ENCODE measurements at places on chromosomes 7 and 10. TPM values are rescaled to one million over a fixed set of nuclear protein-coding genes. Genes with fewer than 3 reads are reported as not detected.

The ASIC3 gene
- 2.2 TPM for total RNA-seq

The OR2A42 gene
- total RNA-seq = not detected

The UTF1 gene
- total RNA-seq = not detected

DNA sequence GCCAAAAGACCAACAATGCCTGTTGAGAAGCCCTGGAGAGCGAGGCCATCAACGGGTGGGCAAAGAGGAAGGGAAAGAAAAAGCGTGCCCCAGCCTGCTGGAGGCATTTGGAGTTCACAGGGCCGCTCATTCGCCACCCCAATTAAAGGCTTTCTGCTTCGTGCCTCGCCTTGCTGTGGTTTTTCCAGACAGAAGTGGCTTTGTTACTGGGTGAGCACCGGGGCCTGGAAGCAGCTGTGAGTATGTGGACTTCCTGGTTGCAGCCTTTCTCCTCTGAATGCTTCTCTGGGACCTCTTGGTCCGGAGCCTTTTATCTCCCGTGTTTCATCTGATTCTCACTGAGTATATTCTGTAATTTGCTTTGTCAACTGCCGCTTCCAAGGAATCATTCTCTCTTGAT lies 118.1 kb upstream of the EGR2 start:
- DNase-seq = peak; percentile 90

DNA sequence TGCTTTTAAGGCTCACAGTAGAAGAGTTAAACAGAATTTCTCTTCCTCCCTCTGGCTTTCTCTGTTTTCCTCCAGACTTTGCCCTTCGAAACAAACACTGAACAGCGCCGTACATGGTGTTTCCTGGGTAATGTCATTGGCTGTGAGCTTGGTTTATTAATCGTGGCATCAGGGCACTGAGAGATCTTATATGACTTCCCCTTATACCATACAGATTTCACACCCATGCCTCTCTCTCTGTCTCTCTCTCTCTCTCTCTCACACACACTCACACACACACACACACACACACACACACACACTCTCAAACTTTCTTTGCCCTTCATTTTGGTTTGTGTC lies 195.5 kb downstream of the CREB5 start:
- DNase-seq = no peak

- peak; percentile 96 for DNase-seq
Measured at GRCh38 chr7:141649865-141650634, 51.9 kb downstream of the DENND11 start.

- DNase-seq = no peak
Measured at GRCh38 chr10:127283576-127283975, 87.2 kb upstream of the INSYN2A start.

All from HT-29 (cell line).